RPMI7951 (cell line): ENCODE measurements at places on chromosomes 7 and 10. TPM values are rescaled to one million over a fixed set of nuclear protein-coding genes. Genes with fewer than 3 reads are reported as not detected.

DNA sequence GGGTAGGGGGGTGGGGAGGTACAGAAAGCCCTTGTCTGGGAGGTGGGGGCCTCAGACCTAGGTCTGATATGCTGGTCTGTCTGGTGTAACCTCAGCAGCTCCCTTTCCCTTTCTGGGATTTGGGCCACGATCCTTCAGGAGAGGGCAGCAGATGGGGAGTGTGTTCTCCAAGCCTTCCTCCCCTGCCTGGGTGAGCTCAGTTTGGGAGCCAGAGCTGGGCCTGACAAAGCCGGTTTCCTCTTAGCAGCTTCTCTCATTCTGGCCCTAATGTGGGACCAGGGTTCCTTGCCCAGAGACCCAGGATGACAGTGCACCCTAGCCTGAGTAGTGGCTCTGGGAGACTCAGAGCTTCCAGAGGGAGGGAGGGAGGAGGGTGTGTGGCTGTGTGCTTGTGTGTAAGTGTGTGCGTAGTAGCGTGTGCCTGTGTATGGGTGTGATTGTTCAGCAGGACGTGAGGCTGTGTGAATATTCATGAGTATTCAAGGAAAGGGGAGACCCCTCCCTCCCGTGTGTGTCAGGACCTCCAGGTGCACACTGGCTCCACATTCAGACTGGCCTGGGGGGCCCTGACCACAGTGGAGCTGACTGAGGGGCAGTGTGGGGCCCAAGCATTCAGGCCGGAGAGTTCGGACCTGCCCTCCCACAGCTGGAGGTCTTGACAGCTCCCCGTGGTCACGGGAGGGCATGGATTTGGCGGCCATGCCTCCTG, 96.5 kb downstream of the ZMIZ1 start:
- no peak for DNase-seq

DNA sequence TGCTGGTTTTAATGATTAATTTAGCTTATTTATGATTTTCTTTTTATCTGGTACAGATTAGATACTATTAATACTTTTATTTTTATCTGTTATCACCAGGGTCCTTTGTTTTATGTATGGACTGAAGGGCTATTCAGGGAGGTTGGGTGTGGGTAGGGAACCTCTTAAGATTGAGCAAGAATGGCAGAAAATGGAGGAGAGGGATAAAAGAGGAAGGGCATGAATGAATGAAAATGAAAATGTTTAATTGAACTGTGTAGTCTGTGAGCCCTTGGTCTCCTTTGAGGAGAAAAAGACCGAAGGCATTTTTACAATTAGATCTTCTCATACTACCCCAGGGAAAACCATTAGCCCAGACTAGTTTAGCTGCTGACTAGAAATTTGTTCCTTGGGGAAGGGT, 93.1 kb downstream of the CDK14 start:
- DNase-seq, result no peak

DNA sequence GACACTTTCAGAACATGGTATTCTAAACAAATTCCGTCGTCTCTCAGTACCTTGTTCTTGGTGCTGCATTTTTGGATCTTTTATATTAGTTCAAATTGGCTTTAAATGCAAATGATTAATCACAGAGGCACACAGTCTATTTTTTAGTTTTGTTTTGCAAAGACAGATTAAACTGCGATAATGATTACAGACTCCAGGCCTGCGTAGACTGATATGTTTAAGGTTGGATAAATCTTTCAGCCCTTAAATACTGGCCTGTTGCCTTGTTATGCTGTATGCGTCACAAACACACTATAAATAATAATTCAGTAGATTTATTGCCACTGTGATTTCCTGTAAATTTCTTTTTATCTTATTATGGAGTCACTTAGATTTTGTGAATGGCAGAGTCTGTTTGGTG, 19.3 kb downstream of the CACNB2 start:
- DNase-seq, result no peak

GRCh38 chr7:158602905-158603772, 15.5 kb upstream of the PTPRN2 start:
- peak; percentile 28 for DNase-seq

The STMP1 gene
- total RNA-seq, result 23.2 and 27.4 TPM in 2 replicates
